ENCODE measurements at places on chromosomes 2 and 18.
A peak's percentile ranks its signal among the peaks of the same experiment; 100 is the strongest.

- DNase-seq = no peak
Observed at GRCh38 chr2:203740871-203741281, 34.4 kb downstream of the CD28 start.

DNA sequence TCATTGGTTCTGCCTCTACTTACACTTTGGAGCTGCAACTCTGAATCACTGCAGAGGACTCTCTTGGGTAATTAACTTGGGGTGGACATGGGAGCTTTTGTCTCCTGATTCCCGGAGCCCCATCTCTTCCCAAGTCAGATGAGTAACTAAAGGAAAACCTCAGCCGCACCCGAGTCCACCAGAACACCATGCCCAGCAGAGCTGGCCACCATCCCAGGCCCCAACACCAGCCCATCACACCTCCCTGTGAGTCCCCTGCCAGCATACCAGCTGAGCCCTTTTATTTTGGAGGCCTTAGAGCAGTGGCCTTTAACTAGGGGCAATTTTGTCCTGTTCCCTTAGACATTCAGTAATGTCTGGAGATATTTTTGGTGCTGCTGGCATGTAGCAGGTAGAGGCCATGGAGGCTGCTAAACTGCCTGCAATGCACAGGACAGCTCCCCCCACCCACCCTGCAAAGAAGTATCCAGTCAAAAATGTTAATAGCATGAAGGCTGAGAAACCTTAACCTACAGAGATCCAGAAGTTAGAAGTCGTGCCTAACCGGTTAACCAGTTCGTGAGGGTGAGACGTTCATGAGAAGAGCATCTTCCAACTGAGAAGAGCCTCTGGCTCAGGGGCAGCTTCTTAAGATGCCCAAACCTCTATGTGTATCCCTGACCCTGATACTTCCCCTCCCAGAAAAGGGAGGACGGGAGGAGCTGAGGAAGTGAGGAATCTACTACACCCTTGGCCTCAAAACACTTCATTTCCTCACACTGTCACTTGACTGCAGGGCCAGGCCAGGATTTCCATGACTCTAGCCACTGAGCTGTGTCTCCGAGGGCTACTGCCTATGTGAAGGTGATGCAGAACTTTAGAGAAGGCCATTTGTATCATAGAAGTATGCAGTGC is 139.9 kb upstream of the EPAS1 start:
- DNase-seq = no peak

DNA sequence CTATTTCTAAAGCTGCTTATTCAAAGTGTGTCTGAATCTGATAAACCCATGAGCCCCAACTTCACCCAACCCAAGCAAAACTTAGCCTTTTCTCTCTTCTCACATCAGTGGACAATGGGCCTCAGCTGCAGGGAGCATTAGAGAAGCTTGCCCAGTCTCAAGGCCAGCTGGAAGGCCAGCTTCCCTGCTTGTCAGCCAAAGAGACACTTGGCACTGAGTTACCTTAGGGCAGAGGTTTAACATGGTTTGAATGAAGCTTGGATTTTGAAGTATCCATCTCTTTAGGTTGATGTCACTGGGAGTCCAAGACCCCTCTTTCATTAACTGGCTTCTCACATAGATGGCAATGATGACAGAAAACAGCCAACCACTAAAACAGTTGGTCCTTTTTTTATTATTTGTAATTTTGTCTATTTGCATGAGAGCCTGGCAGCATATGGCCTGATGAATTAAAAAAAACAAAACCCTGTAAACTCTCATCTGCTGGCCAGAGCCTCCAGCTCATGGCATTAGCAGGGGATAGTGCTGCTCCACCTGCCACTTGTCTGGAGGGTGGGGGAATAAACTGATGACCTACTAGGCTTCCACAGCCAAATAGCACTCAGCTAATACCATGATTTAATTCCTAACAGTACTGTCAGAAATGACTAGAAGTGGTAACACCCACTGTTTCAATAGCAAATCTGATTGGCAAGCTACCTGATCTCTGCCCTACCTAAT is 137.0 kb downstream of the UBE2E3 start:
- DNase-seq = no peak

GRCh38 chr18:24014986-24015638 is 558 bp downstream of the TTC39C start:
- DNase-seq = peak; percentile 83

GRCh38 chr18:66993492-66993891 is 389.6 kb upstream of the CDH19 start:
- no peak for DNase-seq
